Foreskin keratinocyte (primary cell): ENCODE measurements at places on chromosomes 2 and 18. TPM values are rescaled to one million over a fixed set of nuclear protein-coding genes. Genes with fewer than 3 reads are reported as not detected.

IRS1 gene
- 23.9 and 31.9 TPM in 2 replicates for total RNA-seq

TNS1 gene
- total RNA-seq: 1.8 and 4.3 TPM in 2 replicates

INO80D gene
- 9.4 and 10.2 TPM in 2 replicates for total RNA-seq

VIT gene
- total RNA-seq: not detected in 2 replicates

AQP12A gene
- not detected in 2 replicates for total RNA-seq

INHBB gene
- total RNA-seq: not detected in 2 replicates

CCNYL1 gene
- 20.8 and 22.5 TPM in 2 replicates for total RNA-seq

KCNG2 gene
- total RNA-seq: not detected in 2 replicates

MOCOS gene
- total RNA-seq: 1.6 and 5.0 TPM in 2 replicates

TCF7L1 gene
- total RNA-seq: 7.1 and 8.5 TPM in 2 replicates

SNORC gene
- total RNA-seq: 0.18 and 0.65 TPM in 2 replicates
